Fibroblast of skin of left quadriceps (primary cell): ENCODE measurements at places on chromosomes 3 and 15.

DNA sequence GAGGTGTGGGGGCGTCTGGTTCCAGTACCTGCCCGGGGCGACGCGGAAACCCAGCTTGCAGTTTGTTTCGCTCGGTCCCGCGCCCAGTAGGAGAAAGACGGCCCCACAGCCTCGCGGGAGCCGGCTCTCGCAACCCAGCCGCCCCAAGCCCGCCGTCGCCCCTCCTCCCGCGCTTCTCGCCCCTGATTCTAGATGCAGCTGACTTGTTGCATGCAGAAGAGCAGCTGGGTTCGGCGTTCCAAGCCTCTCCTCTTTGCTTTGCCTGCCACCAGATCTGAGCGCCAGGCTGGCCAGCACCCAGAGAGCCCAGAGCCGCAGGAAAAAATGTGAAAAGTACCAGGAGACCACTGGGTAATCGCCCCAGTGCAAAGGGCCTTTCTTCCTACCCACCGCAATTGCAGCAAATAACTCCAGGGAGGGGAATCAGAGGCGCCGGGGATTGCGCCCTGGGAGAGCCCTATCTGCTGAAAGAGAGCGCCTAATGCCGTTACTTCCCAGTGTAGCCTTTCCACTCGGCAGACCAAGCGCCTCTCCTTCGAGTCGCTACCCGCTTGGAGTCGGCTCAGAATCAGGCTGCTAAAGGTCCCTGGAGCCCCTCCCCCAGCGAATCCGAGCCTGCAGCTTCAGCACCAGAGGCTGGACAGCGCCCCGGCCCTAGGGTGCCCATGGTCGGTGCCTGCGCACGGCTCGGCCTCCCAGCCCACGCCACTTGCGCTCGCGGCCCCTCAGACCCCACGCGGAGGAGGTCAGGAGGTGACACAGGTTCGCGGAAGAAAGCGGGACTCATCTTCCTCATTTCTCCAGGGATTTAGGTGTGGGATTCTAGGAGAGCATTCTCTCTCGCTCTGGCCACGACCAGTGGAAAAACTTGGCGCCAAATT lies 15.7 kb upstream of the AEN start:
- DNase-seq = no peak

- DNase-seq = no peak
Measured at GRCh38 chr3:79672075-79672474, 95.7 kb downstream of the ROBO1 start.

- DNase-seq = no peak
Measured at GRCh38 chr3:111738238-111738637, 120.8 kb upstream of the PHLDB2 start.

- DNase-seq = no peak
Measured at GRCh38 chr3:64027658-64028057, 4.4 kb upstream of the PSMD6 start.

DNA sequence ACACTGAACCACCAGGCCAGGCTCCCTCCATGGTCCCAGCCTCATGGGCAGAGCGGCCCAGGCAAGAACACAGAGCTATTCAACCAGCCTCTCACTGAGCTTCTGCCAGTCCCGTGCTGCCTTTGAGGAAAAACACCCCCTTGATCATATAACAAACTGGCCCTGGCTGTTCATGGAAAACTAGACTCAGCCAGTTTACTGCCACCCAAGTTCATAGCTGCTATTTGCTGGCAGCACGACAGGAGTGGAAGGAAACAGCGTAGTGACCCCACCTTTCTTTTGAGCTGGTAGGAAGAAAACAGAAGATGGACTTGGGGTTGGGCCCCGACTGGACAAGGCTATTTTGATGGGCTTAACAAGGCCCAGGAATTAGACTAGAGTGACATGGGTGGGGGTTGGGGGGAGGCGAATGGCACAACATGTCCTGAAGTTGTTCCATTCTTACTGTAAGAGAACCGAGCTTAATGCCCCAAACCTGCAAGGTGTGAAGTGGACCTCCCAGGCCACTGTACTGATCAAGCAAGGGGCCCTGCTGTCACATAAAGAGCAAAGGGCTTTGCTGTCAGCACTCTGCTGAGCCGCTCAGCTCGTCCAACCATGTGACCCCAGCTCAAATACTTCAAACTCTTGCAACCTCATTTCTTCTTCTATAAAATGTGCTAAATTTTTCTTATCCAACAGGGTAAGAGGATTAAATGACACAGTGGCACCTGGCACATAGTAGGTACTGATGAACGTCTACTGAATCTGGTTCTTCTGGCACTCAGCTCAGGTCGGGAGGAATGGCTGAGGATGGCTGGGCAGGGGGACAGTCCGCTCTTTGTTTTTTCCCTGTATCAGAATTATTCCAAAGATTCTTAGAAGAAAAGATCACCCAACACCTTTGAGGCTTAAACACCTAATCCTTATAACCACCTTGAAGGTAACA lies 1.6 kb downstream of the FBXL22 start:
- no peak for DNase-seq

- no peak for DNase-seq
Measured at GRCh38 chr3:107578523-107578922, 55.8 kb downstream of the BBX start.
